ENCODE measurements at places on chromosomes 12 and 14. TPM values are rescaled to one million over a fixed set of nuclear protein-coding genes. Genes with fewer than 3 reads are reported as not detected.

Gene TSPAN19
- not detected for total RNA-seq

Gene ARID2
- 26.0 TPM for total RNA-seq

Gene GPR132
- total RNA-seq: 4.5 TPM

Gene ANKS1B
- 5.3 TPM for total RNA-seq

Gene KCNC2
- not detected for total RNA-seq

Gene TAS2R8
- not detected for total RNA-seq

Gene MTHFD1
- total RNA-seq: 161 TPM

Gene PLXNC1
- total RNA-seq: 8.9 TPM

Gene GPR162
- 7.0 TPM for total RNA-seq

Gene IL22
- total RNA-seq: not detected

Gene CCND2
- total RNA-seq: 93.0 TPM

Gene CLEC7A
- total RNA-seq: 27.7 TPM

Gene PAPLN
- 6.4 TPM for total RNA-seq

Gene FAM161B
- total RNA-seq: 2.7 TPM

Gene INSM2
- total RNA-seq: not detected

Gene FGF6
- not detected for total RNA-seq

Gene COX6A1
- total RNA-seq: 312 TPM

Gene KRT71
- not detected for total RNA-seq

Gene SLC7A8
- 33.4 TPM for total RNA-seq

Gene DBX2
- total RNA-seq: 0.32 TPM

Gene TAS2R46
- total RNA-seq: 1.8 TPM

Gene SPPL3
- 43.0 TPM for total RNA-seq

Gene SMAGP
- 10.1 TPM for total RNA-seq

Gene DLGAP5
- total RNA-seq: not detected

Gene SIX6
- total RNA-seq: not detected

Gene CRADD
- 20.4 TPM for total RNA-seq

Gene AQP6
- total RNA-seq: not detected

Gene BCL7A
- 3.2 TPM for total RNA-seq

Gene LRRC10
- not detected for total RNA-seq

Gene CMKLR1
- total RNA-seq: 26.0 TPM

Gene NUAK1
- 54.4 TPM for total RNA-seq

Gene FLVCR2
- 9.5 TPM for total RNA-seq

Gene WSCD2
- 0.42 TPM for total RNA-seq

Gene RPGRIP1
- 0.80 TPM for total RNA-seq

Gene KRT79
- total RNA-seq: 2.4 TPM

Gene WSB2
- total RNA-seq: 122 TPM

Gene HOXC6
- 0.74 TPM for total RNA-seq

Measured in mesenteric fat pad (tissue), 1 donor.